ENCODE measurements at places on chromosomes 12 and 14.

- DNase-seq = no peak
Observed at GRCh38 chr14:100694579-100695422, 31.9 kb upstream of the DLK1 start.

DNA sequence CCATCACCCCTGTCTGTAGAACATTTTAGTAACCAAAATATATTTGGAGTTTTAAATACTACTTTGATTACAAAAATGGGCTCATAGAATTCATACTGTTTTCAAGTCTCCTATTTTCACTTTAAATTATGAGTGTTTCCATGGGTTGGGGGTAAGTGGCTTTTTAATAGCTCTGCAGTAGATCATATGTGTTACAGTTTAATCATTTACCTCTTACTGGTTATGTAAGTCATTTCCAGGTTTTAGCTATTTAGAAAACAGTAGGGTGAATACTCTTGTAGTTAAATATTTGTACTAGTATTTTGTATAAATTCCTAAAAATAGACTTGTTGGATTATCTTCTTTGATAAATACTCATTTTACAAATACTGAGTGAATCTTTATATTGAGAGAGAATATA, 8.2 kb downstream of the PCNX1 start:
- DNase-seq = no peak

- DNase-seq = no peak
Observed at GRCh38 chr12:91361864-91362263, 179.2 kb upstream of the DCN start.

- no peak for DNase-seq
Observed at GRCh38 chr12:69471667-69472385, 1.6 kb downstream of the FRS2 start.

- no peak for DNase-seq
Observed at GRCh38 chr12:120092551-120093335, 23.8 kb downstream of the RAB35 start.

- no peak for DNase-seq
Observed at GRCh38 chr14:23563473-23564180, 4.0 kb downstream of the AP1G2 start.

DNA sequence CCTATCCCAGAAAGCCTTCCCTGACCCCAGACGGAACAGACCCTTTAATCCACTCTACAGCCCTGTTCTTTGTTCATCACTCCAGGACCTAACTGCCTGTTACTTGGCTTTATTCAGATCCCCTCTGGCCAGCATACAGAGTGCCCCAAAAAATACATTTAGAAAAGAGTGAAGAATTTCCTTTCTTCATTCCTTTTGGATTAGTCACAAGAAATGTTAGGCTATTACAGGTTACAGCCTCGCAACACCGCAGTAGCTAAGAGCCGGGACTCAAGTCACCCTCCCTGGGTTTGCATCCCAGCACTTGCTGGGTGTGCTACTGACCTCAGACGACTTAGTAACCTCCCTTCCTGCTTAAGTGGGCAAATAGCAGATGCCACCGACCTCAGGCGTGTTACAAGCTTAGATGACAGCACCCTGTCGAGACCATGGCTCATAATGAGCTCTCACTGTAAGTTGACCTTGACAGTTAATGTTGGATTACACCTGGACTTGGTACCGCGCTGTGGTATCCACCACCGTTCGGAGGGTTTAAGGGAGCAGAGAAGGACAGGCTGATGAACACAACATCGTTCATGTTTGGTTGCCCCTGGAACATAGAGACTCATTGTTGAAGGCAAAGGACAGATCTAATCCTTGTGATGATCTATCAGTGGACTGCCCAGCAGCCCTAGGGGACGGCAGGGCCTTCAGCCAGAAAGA, 12.9 kb downstream of the GLRX5 start:
- DNase-seq = no peak

DNA sequence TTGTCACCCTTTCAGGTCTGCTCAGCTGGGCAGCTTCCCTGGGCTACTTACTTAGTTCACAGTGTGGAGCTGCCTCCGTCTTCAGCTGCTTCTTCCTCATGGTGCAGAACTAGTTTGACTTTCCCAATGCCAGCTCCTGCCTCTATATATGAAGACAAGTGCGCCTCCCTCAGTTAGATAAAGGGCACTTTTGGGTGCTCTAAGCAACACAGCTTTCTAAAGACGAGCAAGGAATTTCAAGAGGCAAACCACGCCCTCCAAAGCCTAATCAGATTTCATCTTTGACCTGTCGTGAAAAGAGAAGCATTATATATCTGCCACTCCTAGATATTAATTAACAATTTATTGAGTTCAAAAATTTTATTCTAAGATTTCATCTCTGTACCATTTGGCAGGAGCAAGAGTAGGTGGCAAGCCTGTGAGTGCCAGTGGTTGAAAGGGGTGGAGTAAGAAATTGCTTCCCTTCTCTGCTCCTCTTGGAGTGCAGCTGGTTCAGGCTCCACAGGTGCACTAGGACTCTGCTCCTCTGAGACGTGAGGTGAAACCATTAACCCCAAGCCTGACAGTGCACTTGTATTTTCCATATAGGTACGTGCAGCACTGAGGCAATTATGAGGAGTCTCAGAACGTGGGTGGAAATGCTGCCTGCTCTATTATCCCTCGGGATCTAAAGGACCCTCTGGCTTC, 2.1 kb upstream of the SLC11A2 start:
- DNase-seq = no peak

- DNase-seq = no peak
Observed at GRCh38 chr12:118371321-118372282, 1.1 kb downstream of the TAOK3 start.

DNA sequence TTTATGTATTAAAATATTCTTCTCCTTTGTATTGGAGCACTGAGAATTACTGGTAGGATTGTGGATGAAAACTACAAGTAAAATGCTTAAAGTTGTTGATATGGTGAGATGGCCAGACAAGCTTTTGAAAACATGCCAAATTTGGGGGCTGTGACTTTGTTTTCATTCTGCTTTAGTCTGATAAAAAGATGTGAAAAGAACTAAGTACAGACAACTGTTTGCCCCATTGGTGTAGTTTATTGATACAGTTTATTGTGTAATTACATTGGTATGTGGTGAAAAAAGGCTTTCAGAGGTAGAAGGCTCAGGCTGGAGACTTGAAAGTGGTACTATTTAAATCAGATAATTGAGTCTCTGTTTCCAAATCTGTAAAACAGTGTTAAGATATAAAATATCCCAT, 746.8 kb downstream of the DIO2 start:
- no peak for DNase-seq

DNA sequence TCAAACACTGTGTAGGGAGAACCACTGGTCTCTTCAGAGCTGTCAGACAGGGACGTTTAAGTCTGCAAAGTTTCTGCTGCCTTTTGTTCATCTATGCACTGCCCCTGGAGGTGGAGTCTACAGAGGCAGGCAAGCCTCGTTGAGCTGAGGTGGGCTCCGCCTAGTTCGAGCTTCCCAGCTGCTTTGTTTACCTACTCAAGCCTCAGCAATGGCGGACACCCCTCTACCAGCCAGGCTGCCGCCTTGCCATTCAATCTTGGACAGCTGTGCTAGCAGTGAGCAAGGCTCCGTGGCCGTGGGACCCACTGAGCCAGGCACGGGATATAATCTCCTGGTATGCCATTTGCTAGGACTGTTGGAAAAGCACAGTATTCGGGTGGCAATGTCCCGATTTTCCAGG, 24.6 kb upstream of the YBX3 start:
- DNase-seq = no peak

DNA sequence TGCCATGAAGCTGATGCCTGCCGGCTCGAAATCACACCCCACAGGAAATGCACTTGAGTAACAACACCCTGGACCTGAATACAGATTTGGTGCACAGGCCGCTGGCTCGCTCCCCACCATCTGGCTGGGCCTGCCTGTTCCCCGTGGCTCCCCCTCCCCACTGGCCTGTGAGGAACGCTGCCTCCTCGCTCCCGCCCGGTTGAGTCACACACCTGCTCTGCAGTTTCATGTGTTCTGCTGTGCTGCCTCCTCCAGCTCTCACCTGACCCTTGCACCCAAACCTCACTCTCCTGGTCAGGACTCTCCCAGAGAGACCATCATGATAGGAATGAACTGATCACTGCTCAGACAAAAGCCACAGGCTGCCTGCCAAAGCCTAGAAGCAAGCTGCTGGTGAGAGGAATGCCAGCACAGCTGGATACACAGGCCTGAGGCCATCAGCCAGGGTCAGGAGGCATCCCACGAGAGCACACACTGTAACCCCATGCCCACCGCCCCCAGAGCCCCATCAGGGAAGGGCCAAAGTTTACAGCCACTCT, 3.8 kb upstream of the SIVA1 start:
- no peak for DNase-seq

DNA sequence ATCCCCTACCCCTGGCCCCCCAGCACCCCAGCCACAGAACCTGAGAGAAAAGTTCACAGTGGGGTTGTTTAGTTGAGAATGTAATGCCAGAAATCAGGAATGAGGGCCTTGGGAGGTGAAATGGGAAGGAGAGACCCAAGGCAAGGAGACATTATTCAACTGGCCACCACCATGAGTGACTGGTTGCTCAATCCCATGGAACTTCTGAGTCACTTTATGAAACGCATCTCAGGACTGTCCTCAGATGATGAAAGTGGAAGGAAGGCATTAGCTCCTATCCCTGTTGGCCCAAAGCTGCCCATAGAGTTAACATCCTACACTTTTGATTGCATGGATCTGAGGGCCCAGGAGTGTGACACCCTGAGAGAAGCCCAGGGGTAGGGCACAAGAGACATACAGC, 25.4 kb upstream of the TCL1A start:
- DNase-seq = no peak

- no peak for DNase-seq
Observed at GRCh38 chr14:75847584-75847983, 134.2 kb downstream of the TGFB3 start.
